ENCODE measurements at places on chromosomes 11 and 22. TPM values are rescaled to one million over a fixed set of nuclear protein-coding genes. Genes with fewer than 3 reads are reported as not detected.

GRCh38 chr11:35276396-35277145 lies 137.6 kb downstream of the CD44 start:
- no peak for DNase-seq
- peaks cover 6% of the 10 kb centered on the region for H3K4me1 ChIP-seq
- no peak overlapping the region for H3K4me3 ChIP-seq
- no peaks in the 10 kb centered on the region for H3K27me3 ChIP-seq
- no peaks in the 10 kb centered on the region for H3K36me3 ChIP-seq
- H3K27ac ChIP-seq: no peak overlapping the region

GRCh38 chr11:60814112-60814511 lies 27.8 kb upstream of the CCDC86 start:
- H3K27me3 ChIP-seq: peaks cover 2% of the 10 kb centered on the region
- no peak for DNase-seq
- H3K27ac ChIP-seq: no peak overlapping the region

- no peak overlapping the region for H3K4me3 ChIP-seq
- no peaks in the 10 kb centered on the region for H3K27me3 ChIP-seq
- peaks cover 40% of the 10 kb centered on the region for H3K36me3 ChIP-seq
- no peaks in the 10 kb centered on the region for H3K4me1 ChIP-seq
- H3K27ac ChIP-seq: no peak overlapping the region
Measured at GRCh38 chr11:898540-899190, 11.9 kb downstream of the CHID1 start.

Gene CHADL
- total RNA-seq: 1.2 TPM

DNA sequence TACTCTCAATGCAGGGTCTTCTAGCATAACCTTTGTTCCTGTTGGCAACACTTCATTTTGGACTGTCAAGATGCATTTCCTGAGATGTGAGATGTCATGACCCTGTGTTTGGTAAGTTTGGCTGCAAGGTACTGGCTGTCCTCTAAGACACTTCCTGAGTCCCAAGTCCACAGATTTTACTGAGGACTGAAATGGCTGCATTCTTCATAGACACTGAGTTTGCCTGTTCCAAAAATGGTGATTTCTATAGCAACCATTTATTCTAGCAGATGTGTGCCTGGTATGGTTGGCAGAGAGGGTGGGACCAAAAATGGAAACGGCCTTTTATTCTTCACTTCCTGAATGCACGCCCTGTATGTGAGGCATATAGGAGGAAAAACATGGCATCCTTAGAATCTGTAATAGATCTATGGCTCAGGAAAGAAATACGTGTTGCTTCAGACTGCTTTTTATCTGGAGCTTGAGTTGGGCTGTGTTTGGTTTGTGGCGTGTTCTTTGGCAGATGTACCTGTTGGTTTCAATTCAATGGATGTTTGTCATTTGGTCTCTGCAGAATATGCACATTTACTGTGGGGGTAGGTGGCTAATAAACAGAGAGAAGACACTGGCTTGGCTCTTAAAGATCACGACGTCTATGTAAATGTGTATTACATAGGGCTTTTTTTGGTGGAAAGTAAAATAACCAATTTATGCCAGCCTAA lies 62.4 kb downstream of the ZBTB16 start:
- no peaks in the 10 kb centered on the region for H3K27me3 ChIP-seq
- no peak for DNase-seq
- H3K36me3 ChIP-seq: no peaks in the 10 kb centered on the region
- no peak overlapping the region for H3K4me3 ChIP-seq

Gene JHY
- 1.9 TPM for total RNA-seq

Gene SLC35E4
- total RNA-seq: 14.5 TPM

Measured in CD4-positive, CD25-positive, alpha-beta regulatory T cell (primary cell).